HuH-7 (cell line): ENCODE measurements at places on chromosomes 6 and 20.

DNA sequence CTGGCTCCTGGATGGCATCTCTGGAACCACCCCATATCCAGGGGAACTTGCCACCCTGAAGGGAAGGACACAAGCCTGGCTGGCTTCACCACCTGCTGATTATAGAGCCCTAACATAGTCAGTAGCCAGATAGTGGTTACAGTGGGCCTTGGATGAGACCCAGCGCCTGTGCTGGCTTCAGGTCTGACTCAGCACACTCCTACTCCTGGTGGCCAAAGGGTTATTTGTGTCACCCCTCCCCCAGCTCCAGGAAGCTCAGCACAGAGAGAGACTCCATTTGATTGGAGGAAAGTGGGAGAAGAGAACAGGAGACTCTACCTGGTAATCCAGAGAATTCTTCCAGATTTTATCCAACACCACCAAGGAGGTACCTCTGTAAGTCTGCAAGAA lies 12.8 kb downstream of the SNX14 start:
- peak; percentile 8 for DNase-seq

DNA sequence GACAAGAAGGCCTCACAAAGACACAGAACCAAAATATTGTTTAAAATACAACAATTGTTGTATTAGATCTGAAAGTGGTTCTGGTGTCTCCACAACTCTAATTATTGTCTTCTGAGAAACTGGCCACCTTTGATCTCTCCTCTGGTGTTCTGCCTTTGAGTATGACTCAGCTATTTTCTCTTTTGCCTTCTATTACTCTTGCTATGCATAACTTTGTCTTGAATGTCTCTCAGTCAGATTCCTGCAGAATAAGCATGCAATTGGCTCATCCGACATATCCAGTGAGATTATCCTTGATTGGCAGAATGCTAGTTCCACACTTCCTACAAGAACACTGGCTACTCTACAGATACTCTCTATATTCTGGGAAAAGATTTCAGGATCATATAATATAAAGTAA lies 14.3 kb upstream of the EPM2A start:
- no peak for DNase-seq

GRCh38 chr20:4748847-4749246 lies 27.1 kb downstream of the PRND start:
- DNase-seq, result no peak

- no peak for DNase-seq
Measured at GRCh38 chr20:50663095-50663821, 28.1 kb downstream of the RIPOR3 start.

GRCh38 chr6:29941016-29941415 lies 1.3 kb upstream of the HLA-A start:
- DNase-seq, result no peak

DNA sequence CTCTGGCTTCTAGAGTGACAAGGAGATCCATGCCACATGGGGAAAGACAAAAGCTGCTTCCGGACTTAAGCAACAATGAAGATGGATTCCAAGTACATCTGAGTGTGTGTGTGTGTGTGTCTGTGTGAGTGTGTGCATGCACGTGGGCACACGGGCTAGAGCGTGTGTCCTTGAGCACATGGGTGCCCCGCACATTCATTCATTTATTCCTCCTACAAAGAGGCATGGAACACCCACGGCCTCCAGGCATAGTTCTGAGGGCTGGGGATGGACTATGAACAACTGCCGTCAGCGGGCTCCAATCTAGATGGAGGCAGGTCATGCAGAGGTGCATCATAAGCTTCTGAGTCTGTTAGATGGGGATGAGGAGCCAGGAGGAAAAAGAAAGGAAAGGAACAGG lies 49.1 kb downstream of the GRM4 start:
- no peak for DNase-seq

DNA sequence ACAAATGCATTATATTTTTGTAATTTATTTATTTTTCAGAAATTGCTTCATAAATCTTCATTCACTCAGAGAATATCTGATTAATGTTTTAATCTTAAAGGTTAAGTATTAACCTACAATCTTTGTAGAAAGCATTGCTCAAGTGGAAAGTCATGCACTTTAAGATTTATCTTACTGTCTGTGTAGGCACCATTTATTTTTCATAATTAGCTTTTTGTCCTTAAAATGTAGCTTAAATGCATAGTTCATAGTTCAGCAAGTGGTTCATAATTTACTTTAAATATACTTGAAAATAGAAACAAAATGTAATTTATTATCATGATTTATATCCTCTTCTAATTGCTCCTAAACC lies 397.3 kb downstream of the LAMA2 start:
- no peak for DNase-seq

DNA sequence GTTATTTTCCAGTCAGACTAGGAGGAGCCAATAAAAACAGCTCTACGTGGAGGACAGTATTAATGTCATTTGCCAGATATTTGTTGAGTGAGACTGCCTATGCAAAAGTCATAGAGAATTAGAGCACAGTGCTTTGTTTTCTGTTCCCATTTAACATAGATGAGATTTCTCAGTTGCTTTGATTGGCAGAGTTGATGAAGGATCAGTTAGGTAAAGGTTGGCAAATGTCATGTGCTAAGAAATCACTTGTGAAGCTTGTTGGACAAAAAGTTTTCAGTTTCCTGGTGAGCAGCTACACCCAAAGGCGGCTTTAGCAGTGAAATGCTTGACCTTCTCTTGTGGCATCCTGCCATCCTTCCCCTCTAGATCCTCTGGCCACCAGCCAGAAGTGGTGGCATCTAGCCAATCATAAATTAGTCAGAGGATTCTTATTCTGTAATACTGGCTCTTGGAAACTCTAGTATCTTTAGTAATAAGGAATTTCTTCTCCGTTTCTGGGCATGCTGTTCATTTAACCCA lies 37.0 kb downstream of the BCKDHB start:
- no peak for DNase-seq

- DNase-seq, result no peak
Measured at GRCh38 chr20:35699957-35700624, 886 bp downstream of the ROMO1 start.

DNA sequence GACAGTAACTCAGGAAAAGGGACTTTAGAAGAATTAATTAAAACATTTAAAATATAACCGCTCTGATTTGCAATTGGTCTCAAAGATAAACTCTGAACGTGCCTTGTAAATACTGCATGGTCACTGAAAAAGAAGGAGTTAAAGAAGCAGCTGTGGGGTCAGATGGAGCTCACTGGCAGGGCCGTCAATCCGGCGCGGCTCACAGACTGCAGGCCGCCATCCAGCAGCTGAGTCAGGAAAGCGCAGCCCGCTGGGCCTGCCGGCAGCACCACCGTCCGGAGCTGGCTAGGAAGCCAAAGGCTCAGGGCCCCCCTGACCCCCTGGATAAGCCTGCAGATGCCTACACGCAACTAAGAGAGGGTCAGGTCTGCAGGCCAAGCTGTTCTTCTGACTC lies 54.2 kb upstream of the FRMD1 start:
- DNase-seq, result no peak

GRCh38 chr6:157711060-157711459 lies 112.0 kb upstream of the SNX9 start:
- DNase-seq, result no peak

DNA sequence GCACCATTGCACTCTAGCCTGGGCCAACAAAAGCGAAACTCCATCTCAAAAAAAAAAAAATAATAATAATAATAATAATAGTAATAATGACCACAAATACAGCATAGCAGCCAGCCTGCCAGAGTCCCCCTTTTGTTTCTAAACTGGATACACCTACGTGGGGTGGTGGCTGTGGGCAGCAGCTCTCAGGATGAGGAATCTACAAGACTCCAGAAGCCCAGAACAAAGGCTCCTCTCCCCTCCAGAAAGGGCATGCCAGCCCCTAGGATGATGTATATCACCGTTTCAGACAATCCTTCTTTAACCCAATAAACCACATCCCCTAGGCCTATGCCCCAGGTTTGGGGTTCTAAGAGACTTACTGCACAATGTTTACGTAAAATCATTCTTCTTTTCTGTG lies 155.9 kb downstream of the QRSL1 start:
- no peak for DNase-seq

GRCh38 chr6:157163434-157164159 lies 159.7 kb downstream of the TMEM242 start:
- no peak for DNase-seq

DNA sequence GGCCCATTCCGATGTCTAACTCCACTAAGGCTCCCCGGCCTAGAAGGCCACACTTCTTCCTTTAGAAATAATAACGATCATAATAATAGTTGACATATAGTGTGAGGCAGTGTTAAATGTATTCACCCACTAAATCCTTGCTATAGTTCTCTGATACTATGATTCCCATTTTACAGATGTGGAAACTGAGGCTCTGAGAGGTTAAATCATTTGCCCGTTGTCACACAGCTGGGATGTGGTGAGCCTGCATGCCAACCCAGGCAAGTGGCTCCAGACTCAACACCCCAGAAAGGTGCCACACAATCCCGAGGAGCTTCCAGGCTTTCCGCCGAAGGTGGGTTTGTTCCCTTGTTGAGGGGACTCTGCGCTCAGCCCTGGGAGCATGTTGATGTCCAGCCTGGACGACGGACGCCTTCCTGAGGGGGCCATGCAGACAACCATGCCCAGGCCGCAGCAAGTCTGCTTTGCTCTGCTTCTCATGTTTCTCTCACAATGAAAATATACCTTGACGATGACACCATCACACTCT lies 104.6 kb upstream of the CDYL start:
- no peak for DNase-seq

GRCh38 chr6:140576004-140576555 lies 1201.6 kb upstream of the CITED2 start:
- no peak for DNase-seq

GRCh38 chr6:156687789-156688619 lies 89.2 kb upstream of the ARID1B start:
- peak; percentile 89 for DNase-seq

GRCh38 chr20:10951216-10951615 lies 277.4 kb upstream of the JAG1 start:
- DNase-seq, result no peak

DNA sequence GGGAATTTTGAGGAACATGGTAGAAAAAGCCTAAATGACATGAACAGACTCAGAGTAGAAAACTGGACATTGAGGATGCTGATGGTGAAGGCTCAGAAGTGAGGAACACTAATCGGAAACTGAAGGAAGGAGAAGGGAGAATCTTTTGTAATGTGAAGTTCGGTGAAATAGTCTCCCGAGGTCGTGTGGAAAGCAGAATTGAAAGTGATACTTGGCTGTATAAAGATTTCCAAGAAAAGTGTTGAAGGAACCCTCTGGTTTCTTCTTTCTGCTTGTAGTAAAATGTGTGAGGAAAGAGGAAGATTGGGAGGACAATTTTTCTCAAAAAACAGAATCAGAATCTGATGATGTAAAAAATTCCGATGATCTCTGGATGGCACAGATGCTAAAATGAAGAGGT lies 115.4 kb downstream of the LAMP5 start:
- no peak for DNase-seq

- no peak for DNase-seq
Measured at GRCh38 chr20:18188434-18188833, 50.8 kb downstream of the KAT14 start.

GRCh38 chr6:225121-225721 lies 67.1 kb upstream of the DUSP22 start:
- DNase-seq, result no peak

DNA sequence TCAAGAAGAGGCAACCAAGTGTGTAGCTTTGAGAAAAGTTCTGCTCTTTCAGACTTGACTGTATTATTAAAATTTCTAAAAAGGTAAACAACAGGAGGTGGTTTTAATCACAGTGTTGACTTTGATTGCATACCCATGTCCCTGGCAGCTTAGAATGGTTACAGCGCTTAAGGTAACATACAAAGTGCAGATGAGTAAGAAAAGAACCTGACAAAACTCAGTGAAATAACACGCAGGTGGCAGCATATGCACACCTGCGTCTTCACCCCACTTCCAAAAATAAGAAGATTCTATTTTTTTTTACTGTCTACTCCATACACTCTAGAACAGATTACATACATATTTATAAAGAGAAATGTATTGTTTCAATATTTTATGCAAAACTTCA lies 233.5 kb downstream of the GMPR start:
- DNase-seq, result no peak

GRCh38 chr6:137638926-137639706 lies 144.9 kb upstream of the OLIG3 start:
- DNase-seq, result no peak

GRCh38 chr6:141451181-141451510 lies 681.6 kb upstream of the GJE1 start:
- no peak for DNase-seq

GRCh38 chr6:101926149-101926925 lies 532.8 kb downstream of the GRIK2 start:
- no peak for DNase-seq

- no peak for DNase-seq
Measured at GRCh38 chr20:24792641-24793495, 156.2 kb upstream of the CST7 start.

GRCh38 chr20:38640521-38640920 lies 38.9 kb downstream of the ARHGAP40 start:
- DNase-seq, result no peak

DNA sequence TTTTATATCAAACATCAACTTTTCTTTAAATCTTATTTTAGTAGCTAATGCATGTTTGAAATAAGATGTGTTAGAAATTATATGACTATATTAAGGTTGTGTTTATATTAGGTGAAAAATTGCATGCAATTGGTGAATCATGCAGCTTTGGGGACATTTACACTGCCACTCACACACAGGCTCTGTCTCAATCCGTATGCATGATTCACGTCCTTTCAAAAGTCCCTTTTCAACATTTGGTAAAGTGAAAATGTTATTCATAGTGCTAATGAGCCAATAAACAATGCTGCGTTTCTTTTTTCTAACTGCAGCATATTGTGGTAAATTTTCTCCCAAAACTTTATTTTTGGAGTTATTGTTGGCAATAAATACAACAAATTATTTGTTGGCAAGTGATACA lies 198.0 kb downstream of the FUT9 start:
- DNase-seq, result no peak

- DNase-seq, result no peak
Measured at GRCh38 chr20:47998736-47999135, 213.5 kb upstream of the SULF2 start.

- DNase-seq, result no peak
Measured at GRCh38 chr6:137492289-137493217, 1.6 kb downstream of the OLIG3 start.

GRCh38 chr6:41049955-41050354 lies 3.0 kb upstream of the APOBEC2 start:
- DNase-seq, result no peak

DNA sequence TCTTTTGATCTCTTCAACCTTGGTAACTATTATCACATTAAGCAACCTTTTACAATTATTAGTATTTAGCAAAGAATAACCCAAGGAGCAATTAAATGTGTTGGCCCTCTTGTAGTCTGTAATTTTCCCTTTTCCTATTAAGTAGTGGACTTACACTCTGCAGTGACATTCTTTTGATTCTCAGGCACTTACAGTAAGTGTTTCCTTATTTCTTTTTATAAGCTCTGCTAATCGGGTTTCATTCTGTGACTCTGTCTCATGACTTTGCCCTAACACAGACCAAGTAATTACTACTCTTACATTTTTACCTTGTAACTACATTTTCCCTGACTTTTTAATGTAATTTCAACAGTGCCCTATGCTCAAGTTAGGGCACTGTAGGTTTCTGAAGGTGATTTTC lies 104.0 kb upstream of the EPHA7 start:
- no peak for DNase-seq

- no peak for DNase-seq
Measured at GRCh38 chr6:34056305-34057108, 89.4 kb downstream of the GRM4 start.

GRCh38 chr6:43434001-43434840 lies 6.9 kb downstream of the ABCC10 start:
- no peak for DNase-seq
